ENCODE measurements at places on chromosomes 4 and X.

DNA sequence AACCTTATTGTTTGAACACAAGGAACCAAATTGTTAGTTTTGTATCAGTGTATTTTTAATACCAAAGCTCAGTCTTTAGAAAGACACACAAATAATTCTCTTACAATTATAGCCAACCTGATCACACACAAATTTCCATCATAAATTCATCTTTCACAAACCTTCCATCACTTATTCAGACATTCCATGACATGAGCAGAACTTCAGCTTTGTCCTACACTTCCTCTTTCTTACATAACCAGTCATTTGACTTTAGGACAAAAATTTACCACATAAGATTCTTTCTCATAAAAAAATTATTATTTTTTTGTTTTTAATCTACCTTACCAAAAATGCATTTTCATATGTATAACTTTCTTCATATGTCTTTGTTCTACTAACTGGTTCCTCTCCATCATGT lies 312.2 kb downstream of the GALNTL6 start:
- no peak for DNase-seq

- no peak for DNase-seq
These were observed 37.6 kb downstream of the ARFIP1 start for GRCh38 chr4:152817331-152817730.

DNA sequence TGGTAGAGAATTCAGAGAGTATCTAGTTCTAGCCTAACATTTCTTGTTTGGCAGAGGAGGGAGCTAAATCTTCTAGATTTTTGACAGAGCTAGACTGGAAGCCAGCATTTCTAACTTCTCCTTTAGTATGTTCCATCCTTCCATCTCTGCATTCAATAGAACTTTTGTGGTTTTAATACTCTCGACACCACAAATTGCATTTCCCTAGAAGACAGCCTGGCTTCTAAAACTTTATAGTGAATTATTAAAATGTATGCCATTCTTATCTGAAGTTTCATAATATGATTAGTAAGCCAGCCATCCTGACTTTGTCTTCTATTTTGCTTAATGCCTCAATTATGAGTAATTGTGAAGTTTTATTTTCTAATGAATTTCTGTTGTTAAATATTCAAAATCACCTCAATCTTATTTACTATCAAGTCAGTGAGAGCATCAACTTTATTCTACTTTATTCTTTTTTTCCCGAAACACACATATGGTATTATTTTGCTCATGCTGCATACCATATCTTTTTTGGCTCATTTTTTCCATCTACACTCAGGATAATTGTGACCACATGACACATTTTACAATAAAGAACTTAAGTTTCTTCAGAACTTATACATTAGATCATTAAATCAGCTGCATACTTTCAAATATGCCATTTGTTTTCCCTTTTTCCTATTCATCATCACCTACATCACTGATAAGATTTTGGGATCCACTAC lies 30.2 kb downstream of the EDNRA start:
- no peak for DNase-seq

DNA sequence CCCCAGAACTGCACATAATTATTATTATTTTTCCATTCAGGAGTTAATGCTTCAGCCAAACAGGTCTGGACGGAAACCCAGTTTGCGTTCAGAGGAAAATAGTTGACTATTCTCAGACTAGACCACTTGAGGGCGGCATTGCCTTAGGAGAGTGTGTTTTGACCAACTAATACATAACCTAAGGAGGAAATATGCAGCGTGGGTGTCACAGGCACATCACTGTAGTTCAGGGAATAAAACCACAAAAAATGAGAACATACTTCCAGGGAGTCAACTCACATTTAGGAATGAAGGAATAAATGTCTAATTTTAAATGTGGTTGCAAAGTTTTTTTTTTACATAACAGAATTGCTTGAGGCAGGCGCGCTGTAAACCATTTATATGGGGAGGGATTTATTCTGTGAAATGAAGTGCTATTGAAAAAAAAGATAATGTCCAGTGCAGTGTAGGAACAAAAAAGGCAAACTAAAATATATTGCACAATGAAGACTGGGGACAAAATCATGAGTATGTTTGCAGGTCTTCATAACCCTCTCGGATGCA lies 93.3 kb downstream of the SYNPO2 start:
- peak; percentile 10 for DNase-seq

GRCh38 chr4:3303923-3304710 lies 11.3 kb downstream of the RGS12 start:
- no peak for DNase-seq

DNA sequence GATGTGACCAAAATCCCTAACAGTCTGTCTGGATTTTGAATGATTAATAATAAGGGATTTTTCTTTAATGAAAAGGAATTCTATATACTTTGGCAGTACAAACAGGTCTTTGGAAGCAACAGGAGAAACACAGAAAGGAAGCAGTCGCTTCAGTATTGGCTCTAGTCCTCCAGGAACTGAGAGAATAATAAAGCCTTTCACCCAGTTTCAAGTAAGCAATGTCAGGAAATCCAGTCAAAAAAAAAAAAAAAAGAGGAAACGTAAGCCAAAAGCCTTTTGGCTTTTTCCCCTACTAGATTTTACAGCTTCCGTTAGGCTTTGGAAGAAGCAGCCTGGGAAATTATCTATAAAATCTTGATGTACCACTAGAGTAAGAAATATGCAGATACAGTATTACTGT lies 61.7 kb upstream of the HDAC8 start:
- DNase-seq = no peak

DNA sequence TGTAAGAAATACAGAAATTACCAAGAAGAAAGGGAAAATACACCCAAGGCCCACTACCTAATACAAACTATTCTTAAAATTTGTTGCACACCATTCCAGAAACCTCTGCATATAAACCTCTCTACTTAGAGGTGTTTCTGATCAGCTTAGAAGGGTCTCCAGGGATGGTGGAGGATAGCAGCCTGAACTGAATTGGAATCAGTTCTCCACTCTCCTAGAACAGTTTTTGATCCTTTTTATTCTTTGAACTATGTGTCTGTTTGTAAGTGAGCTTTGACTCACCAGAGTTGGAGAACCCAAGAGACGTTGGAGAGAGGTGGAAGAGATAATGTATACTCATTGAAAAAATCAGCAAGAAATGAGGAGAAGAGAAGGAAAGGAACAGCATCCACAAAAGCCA lies 96.6 kb upstream of the OTUD4 start:
- no peak for DNase-seq
